Activated CD4-positive, alpha-beta T cell treated with anti-CD3 and anti-CD28 coated beads, Interleukin-2, amount 10 ng/mL, durations not matched to agents 24 days and 14 days (primary cell): ENCODE measurements at places on chromosomes 4 and X. TPM values are rescaled to one million over a fixed set of nuclear protein-coding genes. Genes with fewer than 3 reads are reported as not detected.

The CHRDL1 gene
- not detected in 2 replicates for total RNA-seq

GRCh38 chr4:95124906-95125504, 367.2 kb downstream of the BMPR1B start:
- H3K36me3 ChIP-seq, result no peaks in the 10 kb centered on the region
- no peak for DNase-seq
- peaks cover 6% of the 10 kb centered on the region for H3K27me3 ChIP-seq
- H3K27ac ChIP-seq, result no peak overlapping the region

- peaks cover under 1% of the 10 kb centered on the region for H3K27me3 ChIP-seq
- no peaks in the 10 kb centered on the region for H3K4me1 ChIP-seq
- no peak overlapping the region for H3K27ac ChIP-seq
- no peak for DNase-seq
Measured at GRCh38 chrX:133175605-133176004, 42.5 kb downstream of the TFDP3 start.

DNA sequence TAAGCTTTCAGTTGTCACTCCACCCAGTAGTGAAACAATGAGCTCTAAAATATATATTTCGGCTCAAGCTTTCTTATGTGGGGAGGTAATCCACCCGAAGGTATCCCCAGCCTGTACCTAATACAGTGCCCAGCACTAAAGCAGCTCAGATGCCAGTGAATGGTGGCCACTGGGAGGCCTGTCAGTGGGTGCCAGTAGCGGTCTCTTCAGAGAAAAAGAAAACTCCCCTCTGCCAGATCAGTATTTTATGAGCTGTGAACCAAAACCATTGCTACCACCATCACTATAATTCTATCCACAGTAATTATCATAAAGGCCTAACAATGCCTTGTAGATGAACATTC, 835 bp upstream of the NFKB1 start:
- H3K4me1 ChIP-seq, result peaks cover 22% of the 10 kb centered on the region
- H3K4me3 ChIP-seq, result peak overlapping the region; percentile 78
- no peaks in the 10 kb centered on the region for H3K27me3 ChIP-seq
- H3K36me3 ChIP-seq, result peaks cover 24% of the 10 kb centered on the region
- H3K27ac ChIP-seq, result peak overlapping the region; percentile 80

The SPANXC gene
- not detected in 2 replicates for total RNA-seq

DNA sequence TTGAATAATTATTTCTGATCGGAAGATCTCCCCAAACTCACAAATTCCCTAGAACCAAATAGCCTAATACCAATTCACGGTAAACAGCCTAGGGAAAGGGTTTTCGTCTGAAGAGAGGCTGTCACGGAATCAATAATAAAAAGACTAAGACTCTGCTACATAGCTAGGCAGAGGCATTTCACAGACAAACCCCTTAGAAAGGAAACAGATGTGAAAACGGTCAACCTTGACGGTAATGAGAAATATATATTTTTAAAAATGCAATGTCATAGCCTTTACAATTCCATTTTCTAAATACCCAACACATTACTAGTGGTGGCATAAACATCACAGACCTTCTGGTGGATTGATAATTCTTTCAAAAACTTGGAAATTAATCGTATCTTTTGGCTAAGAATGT, 28.4 kb downstream of the PROM1 start:
- H3K4me3 ChIP-seq, result no peak overlapping the region
- H3K4me1 ChIP-seq, result no peaks in the 10 kb centered on the region
- H3K27me3 ChIP-seq, result peaks cover 42% of the 10 kb centered on the region
- DNase-seq, result no peak

GRCh38 chr4:22802876-22803275, 110.1 kb downstream of the GBA3 start:
- no peak overlapping the region for H3K27ac ChIP-seq
- no peaks in the 10 kb centered on the region for H3K36me3 ChIP-seq
- no peaks in the 10 kb centered on the region for H3K27me3 ChIP-seq
- no peak for DNase-seq

The TEX11 gene
- not detected in 2 replicates for total RNA-seq

GRCh38 chr4:113496698-113497097, 264.8 kb downstream of the CAMK2D start:
- no peak for DNase-seq
- no peaks in the 10 kb centered on the region for H3K27me3 ChIP-seq
- no peak overlapping the region for H3K27ac ChIP-seq
- H3K4me1 ChIP-seq, result no peaks in the 10 kb centered on the region
- peaks cover 44% of the 10 kb centered on the region for H3K36me3 ChIP-seq
- H3K4me3 ChIP-seq, result no peak overlapping the region

GRCh38 chr4:120540625-120541024, 381.9 kb downstream of the PRDM5 start:
- no peaks in the 10 kb centered on the region for H3K36me3 ChIP-seq
- H3K4me1 ChIP-seq, result no peaks in the 10 kb centered on the region
- no peak overlapping the region for H3K27ac ChIP-seq
- no peaks in the 10 kb centered on the region for H3K27me3 ChIP-seq
- H3K4me3 ChIP-seq, result no peak overlapping the region

The ALB gene
- not detected in 2 replicates for total RNA-seq

The PTCHD1 gene
- total RNA-seq, result not detected in 2 replicates
